ENCODE measurements at places on chromosomes 3 and 15. TPM values are rescaled to one million over a fixed set of nuclear protein-coding genes. Genes with fewer than 3 reads are reported as not detected.

GRCh38 chr3:32432711-32433530 is 41.3 kb downstream of the CMTM7 start:
- H3K27me3 ChIP-seq, result peaks cover 25% of the 10 kb centered on the region
- H3K27ac ChIP-seq, result no peak overlapping the region
- no peak overlapping the region for H3K4me3 ChIP-seq
- no peaks in the 10 kb centered on the region for H3K36me3 ChIP-seq
- H3K4me1 ChIP-seq, result no peaks in the 10 kb centered on the region
- no peak for DNase-seq

GRCh38 chr15:82849556-82850512 is 40.4 kb downstream of the WHAMM start:
- H3K36me3 ChIP-seq, result no peaks in the 10 kb centered on the region
- peak; percentile 99 for DNase-seq
- H3K4me1 ChIP-seq, result peaks cover 35% of the 10 kb centered on the region
- H3K4me3 ChIP-seq, result no peak overlapping the region

- no peak overlapping the region for H3K4me3 ChIP-seq
- DNase-seq, result no peak
- no peak overlapping the region for H3K27ac ChIP-seq
- peaks cover 3% of the 10 kb centered on the region for H3K27me3 ChIP-seq
- no peaks in the 10 kb centered on the region for H3K36me3 ChIP-seq
- H3K4me1 ChIP-seq, result no peaks in the 10 kb centered on the region
These were observed 154.1 kb downstream of the FBLN2 start for GRCh38 chr3:13703071-13703470.

GRCh38 chr3:94303897-94304296 is 241.0 kb downstream of the NSUN3 start:
- no peaks in the 10 kb centered on the region for H3K4me1 ChIP-seq
- H3K36me3 ChIP-seq, result no peaks in the 10 kb centered on the region
- no peak overlapping the region for H3K27ac ChIP-seq
- DNase-seq, result no peak
- H3K27me3 ChIP-seq, result no peaks in the 10 kb centered on the region

DNA sequence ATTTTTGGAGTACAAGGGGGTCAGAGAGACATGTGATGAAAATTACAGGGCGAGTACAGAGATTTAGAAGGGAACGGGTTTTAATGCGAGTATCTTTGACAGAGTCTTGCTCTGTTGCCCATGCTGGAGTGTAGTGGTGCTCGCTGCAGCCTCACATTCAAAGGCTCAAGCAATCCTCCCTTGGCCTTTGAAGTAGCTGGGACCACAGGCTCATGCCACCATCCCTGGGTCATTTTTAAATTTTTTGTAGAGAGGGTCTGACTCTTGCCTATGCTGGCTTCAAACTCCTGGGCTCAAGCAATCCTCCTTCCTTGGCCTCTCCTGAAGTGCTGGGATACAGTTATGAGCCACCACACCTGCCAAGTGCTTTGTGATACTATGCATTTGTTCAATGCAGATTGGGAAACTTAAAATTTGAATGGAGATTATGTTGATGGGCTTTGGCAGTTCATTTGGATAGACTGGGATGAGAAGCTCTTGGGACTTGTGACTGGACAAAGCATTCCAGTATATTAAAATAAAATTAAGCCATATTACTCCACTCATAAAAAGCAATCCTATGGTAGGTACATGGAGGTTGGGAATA is 4.0 kb upstream of the LMLN start:
- no peak overlapping the region for H3K4me3 ChIP-seq
- H3K36me3 ChIP-seq, result peaks cover 62% of the 10 kb centered on the region
- H3K27ac ChIP-seq, result peak overlapping the region; percentile 91
- no peaks in the 10 kb centered on the region for H3K27me3 ChIP-seq

The MAGEF1 gene
- 24.4 TPM for total RNA-seq

The CAPN3 gene
- total RNA-seq, result not detected

Data from K562 (cell line).